ENCODE measurements at places on chromosomes 12 and 14. TPM values are rescaled to one million over a fixed set of nuclear protein-coding genes. Genes with fewer than 3 reads are reported as not detected.

The KCNMB4 gene
- total RNA-seq, result 9.2 TPM

The HSPA2 gene
- 0.93 TPM for total RNA-seq

The PRR4 gene
- total RNA-seq, result 2.5 TPM

The GALNT16 gene
- 1.7 TPM for total RNA-seq

The FBLN5 gene
- 157 TPM for total RNA-seq

The AQP6 gene
- not detected for total RNA-seq

The HOXC13 gene
- 0.20 TPM for total RNA-seq

The TM7SF3 gene
- 41.5 TPM for total RNA-seq

The CERS5 gene
- total RNA-seq, result 38.8 TPM

The NT5DC3 gene
- 6.3 TPM for total RNA-seq

The KRT79 gene
- 0.07 TPM for total RNA-seq

The SMIM41 gene
- not detected for total RNA-seq

The CAPS2 gene
- total RNA-seq, result 2.6 TPM

GRCh38 chr14:39107591-39107996 lies 4.6 kb upstream of the SEC23A start:
- H3K36me3 ChIP-seq, result no peaks in the 10 kb centered on the region
- no peaks in the 10 kb centered on the region for H3K27me3 ChIP-seq

DNA sequence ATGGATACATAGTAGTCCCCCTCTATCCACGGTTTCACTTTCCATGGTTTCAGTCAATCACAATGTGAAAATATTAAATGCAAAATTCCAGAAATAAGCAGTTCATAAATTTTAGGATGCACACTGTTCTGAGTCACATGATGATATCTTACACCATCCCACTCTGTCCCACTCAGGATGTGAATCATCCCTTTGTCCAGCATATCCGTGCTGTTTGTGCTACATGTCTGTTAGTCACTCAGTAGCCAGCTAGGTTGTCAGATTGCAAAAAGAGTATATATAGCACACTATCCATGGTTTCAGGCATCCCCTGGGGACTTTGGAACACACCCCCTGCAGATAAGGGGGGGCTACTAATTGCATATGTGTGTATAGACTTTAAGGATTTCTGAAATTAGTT lies 8.1 kb upstream of the NAA30 start:
- no peaks in the 10 kb centered on the region for H3K27me3 ChIP-seq
- no peaks in the 10 kb centered on the region for H3K4me1 ChIP-seq
- no peak for DNase-seq
- H3K27ac ChIP-seq, result no peak overlapping the region
- H3K36me3 ChIP-seq, result no peaks in the 10 kb centered on the region
- no peak overlapping the region for H3K4me3 ChIP-seq

- H3K36me3 ChIP-seq, result no peaks in the 10 kb centered on the region
- no peak overlapping the region for H3K27ac ChIP-seq
- no peak for DNase-seq
- H3K4me1 ChIP-seq, result peaks cover 18% of the 10 kb centered on the region
Measured at GRCh38 chr14:103052407-103052806, 4.9 kb downstream of the CDC42BPB start.

DNA sequence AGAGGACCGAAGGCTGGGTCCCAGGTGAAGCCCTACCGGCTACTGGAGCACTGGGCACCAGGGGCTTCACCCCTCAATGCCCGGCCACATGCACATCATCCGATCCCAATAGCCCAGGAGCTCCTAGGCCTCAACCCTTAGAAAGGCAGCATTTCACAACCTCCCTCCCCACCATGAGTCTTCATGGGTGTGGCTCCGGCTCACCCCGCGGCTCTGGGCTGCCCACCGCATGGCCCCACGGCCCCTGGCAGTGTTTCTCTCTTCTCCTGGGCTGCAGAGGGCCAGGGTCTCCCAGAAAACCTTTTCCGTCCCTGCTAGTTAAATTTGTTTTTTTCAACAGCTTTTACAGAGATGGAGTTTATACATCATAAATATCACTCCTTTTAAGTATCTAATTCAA lies 28.6 kb upstream of the DLK1 start:
- peak overlapping the region; percentile 85 for H3K27ac ChIP-seq
- DNase-seq, result no peak
- H3K4me1 ChIP-seq, result peaks cover 24% of the 10 kb centered on the region
- H3K27me3 ChIP-seq, result no peaks in the 10 kb centered on the region

DNA sequence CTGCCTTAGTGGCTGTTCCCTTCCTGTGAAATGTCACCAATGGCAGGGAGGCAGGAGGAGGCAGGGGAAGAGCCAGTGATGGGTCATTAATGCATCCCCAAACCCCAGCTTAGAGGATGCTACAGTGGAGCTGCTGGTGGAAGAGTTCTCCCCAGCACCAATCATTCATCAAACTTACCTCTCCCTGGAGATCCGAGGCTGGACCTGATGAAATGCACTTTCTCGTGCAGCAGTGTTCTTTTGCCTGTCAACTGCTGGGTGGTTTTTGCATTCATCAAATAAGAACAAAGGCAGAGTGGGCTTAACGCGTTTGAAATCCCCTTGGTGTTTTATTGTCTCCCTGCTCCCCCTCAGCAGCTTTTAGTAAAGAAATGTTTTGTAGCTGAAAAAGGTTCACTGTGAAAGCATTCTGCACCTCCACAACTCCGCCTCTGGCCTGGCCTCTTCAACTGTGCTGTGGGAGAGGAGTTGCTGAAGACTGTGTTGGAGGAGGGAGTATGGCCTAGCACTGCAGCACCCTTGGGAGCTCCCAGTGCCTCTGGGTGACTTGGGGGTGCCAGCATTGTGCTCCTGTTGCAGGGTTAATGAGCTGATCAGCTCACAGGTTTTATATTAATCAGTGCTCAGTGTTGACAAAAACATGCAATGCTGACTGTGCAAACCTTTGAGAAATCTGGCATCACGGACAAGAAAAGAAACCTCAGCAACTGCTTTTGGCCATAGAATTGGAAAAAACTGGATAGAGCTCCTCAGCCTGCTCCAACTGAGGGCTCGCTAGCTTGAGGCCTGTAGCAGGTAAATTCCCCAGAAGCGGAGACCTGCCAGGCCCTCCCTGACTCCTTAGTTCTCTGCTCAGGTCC lies 14.4 kb downstream of the TSPAN9 start:
- DNase-seq, result no peak
- H3K4me3 ChIP-seq, result no peak overlapping the region
- H3K27ac ChIP-seq, result no peak overlapping the region
- no peaks in the 10 kb centered on the region for H3K36me3 ChIP-seq
- H3K4me1 ChIP-seq, result no peaks in the 10 kb centered on the region

GRCh38 chr12:131990066-131990979 lies 40.6 kb downstream of the EP400 start:
- no peak overlapping the region for H3K4me3 ChIP-seq
- no peak for DNase-seq
- no peaks in the 10 kb centered on the region for H3K36me3 ChIP-seq
- no peaks in the 10 kb centered on the region for H3K27me3 ChIP-seq
- no peak overlapping the region for H3K27ac ChIP-seq

DNA sequence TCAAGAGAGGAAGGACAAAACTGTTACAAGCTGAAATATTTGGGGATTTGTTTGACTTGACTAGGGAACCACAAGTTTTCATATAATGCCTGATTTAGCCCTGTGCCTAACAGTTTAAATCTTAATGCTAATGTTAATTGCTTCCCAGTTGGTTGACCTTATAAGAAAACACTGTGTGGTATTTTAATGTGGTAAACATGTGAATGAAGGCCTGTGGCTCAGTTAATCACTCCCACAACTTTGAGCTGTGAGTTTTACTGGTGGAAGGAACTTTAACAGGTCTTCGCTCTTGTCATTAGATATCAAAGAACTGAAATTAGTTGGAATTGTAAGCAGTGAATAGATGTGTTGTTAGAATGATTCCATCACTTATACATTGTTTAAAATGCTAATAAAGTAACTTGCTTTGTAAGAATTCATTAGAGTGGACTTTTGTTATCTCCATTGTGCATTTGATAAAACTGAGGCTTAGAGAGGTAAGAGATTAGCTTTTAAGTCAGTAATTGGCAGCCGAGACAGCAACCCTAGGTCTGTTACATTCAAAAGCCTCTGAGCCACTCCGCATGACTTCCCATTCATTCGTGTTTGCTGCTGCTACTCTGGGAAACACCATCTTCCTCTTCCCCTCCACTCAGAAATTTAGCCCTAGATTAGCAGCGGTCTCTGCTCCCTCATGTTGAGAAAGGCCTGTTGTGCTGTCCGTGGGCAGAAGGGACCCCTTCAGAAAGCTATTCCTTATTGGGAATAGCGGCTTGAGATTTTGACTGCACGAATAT lies 1.0 kb upstream of the TBK1 start:
- peaks cover 7% of the 10 kb centered on the region for H3K4me1 ChIP-seq
- H3K4me3 ChIP-seq, result peak overlapping the region; percentile 83
- H3K36me3 ChIP-seq, result no peaks in the 10 kb centered on the region
- peak; percentile 18 for DNase-seq
- H3K27ac ChIP-seq, result peak overlapping the region; percentile 98

DNA sequence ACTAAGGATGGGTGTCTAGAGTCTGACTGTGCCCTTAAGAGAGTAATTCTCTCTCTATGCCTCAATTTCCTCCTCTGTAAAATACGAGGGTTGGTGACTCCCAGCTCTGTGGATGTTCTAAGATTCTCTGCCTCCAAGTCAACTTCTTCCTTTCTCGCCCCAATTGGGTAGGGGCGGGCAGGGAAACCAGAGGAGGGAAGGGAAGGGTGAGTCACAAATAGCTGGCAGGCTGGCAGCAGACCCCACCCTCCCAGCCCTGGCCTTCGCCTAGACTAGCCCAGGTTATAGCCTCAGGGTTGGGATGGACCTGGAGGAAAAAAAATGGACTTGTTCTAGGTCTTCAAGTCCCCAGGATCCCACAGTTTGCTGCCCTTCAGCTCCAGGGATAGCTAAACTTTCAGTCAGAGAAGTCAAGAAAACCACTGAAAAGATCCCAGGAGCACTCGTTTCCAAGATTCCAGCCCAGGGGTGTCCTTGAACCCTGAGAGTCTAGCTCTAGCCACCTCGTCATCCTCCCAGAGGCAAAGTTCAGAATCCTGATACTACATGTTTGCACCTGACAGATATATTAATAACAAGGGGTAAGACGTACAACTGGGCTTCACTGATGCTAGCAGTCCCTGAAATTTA lies 2.3 kb downstream of the DGKA start:
- H3K4me1 ChIP-seq, result peaks cover 40% of the 10 kb centered on the region
- no peaks in the 10 kb centered on the region for H3K36me3 ChIP-seq
- H3K27ac ChIP-seq, result no peak overlapping the region
- no peak overlapping the region for H3K4me3 ChIP-seq
- no peaks in the 10 kb centered on the region for H3K27me3 ChIP-seq

GRCh38 chr14:99527427-99528076 lies 46.3 kb downstream of the CCNK start:
- H3K36me3 ChIP-seq, result no peaks in the 10 kb centered on the region
- H3K4me1 ChIP-seq, result peaks cover 40% of the 10 kb centered on the region
- no peak for DNase-seq
- no peak overlapping the region for H3K4me3 ChIP-seq

DNA sequence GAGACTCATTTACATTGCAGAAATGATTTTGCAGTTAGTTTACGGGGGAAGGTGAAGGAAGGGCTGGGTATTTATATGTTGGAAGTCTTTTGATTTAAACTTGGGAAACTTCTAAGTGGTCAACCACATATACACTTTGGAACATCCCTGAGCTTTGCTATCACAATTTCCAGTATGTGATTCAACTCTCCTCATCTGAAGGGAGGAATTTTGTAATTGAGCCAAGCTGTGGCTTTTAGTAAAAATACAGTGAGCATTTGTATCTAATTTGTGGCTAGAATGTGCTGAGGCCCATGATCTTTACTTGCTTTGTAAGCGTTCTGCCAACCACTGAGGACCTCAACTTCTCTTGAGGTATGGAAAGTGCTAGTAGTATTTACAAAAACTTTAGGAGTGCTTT lies 235.0 kb upstream of the PDZRN4 start:
- H3K4me1 ChIP-seq, result no peaks in the 10 kb centered on the region
- no peak overlapping the region for H3K27ac ChIP-seq
- no peaks in the 10 kb centered on the region for H3K27me3 ChIP-seq
- no peak for DNase-seq
- no peaks in the 10 kb centered on the region for H3K36me3 ChIP-seq

DNA sequence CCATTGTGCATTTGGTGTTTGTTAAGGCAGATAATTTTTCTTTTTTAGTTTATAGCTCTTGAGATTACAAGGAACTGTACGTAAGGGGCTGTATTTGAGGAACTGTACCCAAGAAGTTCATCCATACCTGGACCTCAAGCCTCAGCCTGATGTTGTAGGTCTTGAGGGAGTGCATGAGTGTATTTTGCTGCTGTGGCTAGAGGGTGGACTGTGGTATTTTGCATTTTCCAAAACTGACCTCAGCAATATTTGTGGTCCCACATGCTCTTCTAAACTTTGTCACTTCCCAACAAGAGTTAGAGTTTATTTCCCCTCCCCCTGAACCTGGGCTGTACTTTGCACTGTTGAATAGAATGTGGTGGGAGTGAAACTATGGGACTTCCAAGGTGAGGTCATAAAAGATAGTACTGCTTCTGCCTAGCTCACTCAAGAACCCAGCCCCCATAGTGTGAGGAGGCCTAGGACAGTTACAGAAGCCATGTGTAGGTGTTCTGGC lies 42.2 kb upstream of the FBXO33 start:
- H3K27ac ChIP-seq, result peak overlapping the region; percentile 35
- DNase-seq, result peak; percentile 44
- H3K27me3 ChIP-seq, result no peaks in the 10 kb centered on the region

DNA sequence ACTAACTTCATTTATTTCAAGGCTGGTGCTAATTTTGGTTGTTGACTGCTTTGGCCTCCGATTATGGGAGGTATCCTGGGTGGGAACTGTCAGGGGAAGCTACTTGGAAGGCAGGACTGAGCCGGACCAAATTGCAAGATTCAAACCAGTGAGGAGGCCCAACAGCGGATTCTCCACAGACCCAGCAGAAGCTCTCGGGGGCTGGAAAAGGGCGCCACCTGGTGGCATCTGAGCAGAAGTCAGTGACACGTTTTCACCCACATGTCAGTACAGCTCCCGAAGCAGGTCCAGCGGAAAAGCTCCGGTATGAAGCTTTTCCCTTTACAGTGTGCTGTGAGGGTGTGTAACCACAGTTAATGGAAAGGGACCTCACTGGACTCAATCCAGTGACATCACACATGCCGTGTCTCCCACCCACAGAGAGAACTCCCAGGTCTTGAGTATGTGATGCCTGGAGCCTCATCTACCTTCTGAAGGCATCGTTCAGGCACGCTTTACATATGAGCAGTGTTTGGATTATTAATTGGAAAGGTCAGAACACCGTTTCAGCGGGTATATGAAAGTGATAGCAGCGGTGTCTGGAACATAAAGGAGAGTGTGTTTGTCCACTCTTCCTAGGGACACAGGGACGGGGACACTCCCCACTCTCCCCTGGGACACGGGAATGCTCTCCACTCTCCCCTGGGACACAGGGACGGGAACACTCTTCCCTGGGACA lies 3.6 kb upstream of the P2RX2 start:
- peak; percentile 89 for DNase-seq
- peaks cover 43% of the 10 kb centered on the region for H3K27me3 ChIP-seq
- no peaks in the 10 kb centered on the region for H3K36me3 ChIP-seq
- no peak overlapping the region for H3K27ac ChIP-seq
- H3K4me3 ChIP-seq, result no peak overlapping the region

DNA sequence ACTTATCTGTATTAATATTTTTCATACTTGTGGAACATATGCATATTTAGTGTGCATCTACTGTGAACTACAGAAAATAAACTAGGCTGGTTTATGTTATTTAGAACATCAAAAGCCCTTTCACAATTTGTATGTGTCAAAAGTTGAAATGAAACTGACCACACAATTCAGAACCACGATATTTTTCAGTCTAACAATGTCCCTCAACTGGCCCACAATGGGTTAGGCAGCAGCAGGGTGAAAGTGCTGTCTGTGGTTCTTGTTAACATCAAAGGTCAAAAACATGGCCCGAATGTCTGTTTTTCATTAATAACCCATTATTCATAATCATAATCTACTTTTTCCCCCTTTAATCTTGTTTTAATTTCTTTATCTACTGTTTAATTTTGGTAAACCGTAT lies 559.9 kb upstream of the ATP2B1 start:
- H3K4me1 ChIP-seq, result no peaks in the 10 kb centered on the region
- DNase-seq, result no peak
- H3K36me3 ChIP-seq, result no peaks in the 10 kb centered on the region
- H3K27ac ChIP-seq, result no peak overlapping the region
- no peak overlapping the region for H3K4me3 ChIP-seq
- H3K27me3 ChIP-seq, result no peaks in the 10 kb centered on the region

All from hepatocyte (in vitro differentiated cells).